ENCODE measurements at places on chromosomes 16 and 17.

- peaks cover 17% of the 10 kb centered on the region for H3K4me1 ChIP-seq
- H3K4me3 ChIP-seq: no peak overlapping the region
- DNase-seq: no peak
- H3K27ac ChIP-seq: no peak overlapping the region
Measured at GRCh38 chr16:75298267-75298666, 46.8 kb upstream of the BCAR1 start.

DNA sequence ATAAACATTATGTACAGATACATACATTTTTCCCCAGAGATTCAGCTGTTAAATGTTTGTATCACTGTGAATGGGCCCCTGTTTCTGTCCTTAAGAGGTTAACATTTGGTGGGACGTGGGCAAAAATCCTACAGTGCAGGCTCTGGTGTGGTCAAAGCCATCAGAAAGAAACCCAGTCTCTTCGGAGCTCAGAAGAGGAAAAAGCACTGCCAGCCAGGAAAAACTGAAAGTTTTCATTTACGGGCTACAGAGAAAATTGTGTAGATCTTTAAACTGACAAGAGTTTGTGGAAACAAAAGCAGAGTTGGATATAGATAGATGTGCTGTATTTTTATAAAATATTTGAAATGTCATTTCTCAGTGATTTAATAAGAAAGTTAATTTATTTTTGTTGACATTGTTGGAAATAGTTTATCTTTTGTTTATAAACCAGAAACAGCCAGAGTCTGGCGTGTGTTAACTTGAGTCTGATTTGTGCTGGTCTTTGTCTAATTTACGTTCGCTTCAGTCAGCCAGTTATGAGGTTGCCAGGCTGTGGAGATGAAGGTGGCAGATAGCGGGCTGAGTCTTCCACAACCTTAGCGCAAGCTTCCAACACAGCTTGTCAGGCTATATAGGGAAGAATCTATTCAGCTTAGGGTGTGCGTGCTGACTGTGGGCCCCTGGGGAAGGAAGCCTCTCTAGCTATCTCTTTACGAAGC, 9.5 kb upstream of the TEKT3 start:
- peaks cover 46% of the 10 kb centered on the region for H3K27me3 ChIP-seq
- H3K27ac ChIP-seq: no peak overlapping the region
- H3K36me3 ChIP-seq: no peaks in the 10 kb centered on the region
- DNase-seq: no peak
- no peak overlapping the region for H3K4me3 ChIP-seq

DNA sequence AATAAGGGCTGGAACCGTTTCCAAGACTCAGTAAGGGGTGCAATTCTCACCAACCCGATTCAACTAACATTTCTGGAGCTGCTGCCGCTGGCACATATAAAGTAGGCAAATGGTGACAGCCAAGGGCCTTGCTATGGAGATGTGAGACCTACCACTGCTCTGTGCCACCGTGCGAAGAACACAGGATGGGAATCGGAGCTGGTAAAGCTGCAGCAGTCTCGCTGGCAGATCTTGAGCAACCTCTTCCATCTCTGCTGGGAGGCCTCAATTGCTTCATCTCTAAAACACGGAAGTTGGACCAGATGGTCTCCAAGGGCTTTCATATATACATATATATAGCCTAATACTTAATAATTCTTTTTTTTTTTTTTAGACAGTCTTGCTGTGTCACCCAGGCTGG, 128.9 kb upstream of the RCVRN start:
- DNase-seq: no peak
- peak overlapping the region; percentile 26 for H3K27ac ChIP-seq
- H3K36me3 ChIP-seq: peaks cover 8% of the 10 kb centered on the region
- H3K27me3 ChIP-seq: no peaks in the 10 kb centered on the region

GRCh38 chr17:2040219-2040827, 1.5 kb upstream of the OVCA2 start:
- no peak for DNase-seq
- peaks cover 45% of the 10 kb centered on the region for H3K36me3 ChIP-seq
- H3K4me3 ChIP-seq: no peak overlapping the region
- no peaks in the 10 kb centered on the region for H3K27me3 ChIP-seq

DNA sequence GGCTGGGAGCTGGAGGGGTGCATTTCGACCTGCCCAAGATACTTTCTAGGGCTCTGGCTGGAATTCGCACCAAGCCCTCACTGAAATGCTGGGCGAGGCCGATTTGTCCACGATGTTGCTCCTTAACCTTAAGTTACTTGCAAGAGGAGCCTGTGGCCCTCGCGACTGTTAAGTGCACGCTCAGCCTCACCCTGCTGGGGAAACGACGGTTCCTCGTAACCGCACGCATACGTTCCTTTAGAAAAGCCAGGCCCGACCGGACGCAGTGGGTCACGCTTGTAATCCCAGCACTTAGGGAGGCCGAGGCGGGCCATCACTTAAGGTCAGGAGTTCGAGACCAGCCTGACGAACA, 607 bp upstream of the NCOR1 start:
- no peaks in the 10 kb centered on the region for H3K27me3 ChIP-seq
- H3K36me3 ChIP-seq: peaks cover 5% of the 10 kb centered on the region
- H3K27ac ChIP-seq: peak overlapping the region; percentile 97
- H3K4me1 ChIP-seq: peaks cover 49% of the 10 kb centered on the region
- H3K4me3 ChIP-seq: peak overlapping the region; percentile 98
- DNase-seq: peak; percentile 43
